CD4-positive, alpha-beta T cell (primary cell): ENCODE measurements at places on chromosomes 16 and 17. TPM values are rescaled to one million over a fixed set of nuclear protein-coding genes. Genes with fewer than 3 reads are reported as not detected.

DNA sequence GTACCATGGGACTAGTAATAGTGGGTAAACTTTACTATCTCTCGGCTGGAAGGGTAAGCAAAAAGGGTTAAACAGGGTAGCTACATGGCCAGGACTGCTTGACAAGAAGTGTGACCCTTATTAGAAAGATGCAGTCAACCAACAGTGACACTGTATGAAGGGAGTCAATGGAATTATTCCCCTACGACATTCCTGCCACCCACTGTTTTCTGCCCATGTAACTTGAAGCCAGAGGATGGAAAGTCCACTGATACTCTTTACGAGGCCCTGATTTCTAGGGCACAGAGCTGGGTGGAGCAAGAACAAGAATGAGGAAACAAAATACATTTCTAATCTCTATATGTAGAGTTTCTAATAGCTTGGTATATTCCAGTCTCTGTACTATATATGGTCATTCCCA lies 1102.5 kb downstream of the CDH11 start:
- no peaks in the 10 kb centered on the region for H3K4me1 ChIP-seq
- H3K27ac ChIP-seq: no peak overlapping the region
- no peak for DNase-seq
- H3K36me3 ChIP-seq: no peaks in the 10 kb centered on the region
- no peaks in the 10 kb centered on the region for H3K27me3 ChIP-seq

DNA sequence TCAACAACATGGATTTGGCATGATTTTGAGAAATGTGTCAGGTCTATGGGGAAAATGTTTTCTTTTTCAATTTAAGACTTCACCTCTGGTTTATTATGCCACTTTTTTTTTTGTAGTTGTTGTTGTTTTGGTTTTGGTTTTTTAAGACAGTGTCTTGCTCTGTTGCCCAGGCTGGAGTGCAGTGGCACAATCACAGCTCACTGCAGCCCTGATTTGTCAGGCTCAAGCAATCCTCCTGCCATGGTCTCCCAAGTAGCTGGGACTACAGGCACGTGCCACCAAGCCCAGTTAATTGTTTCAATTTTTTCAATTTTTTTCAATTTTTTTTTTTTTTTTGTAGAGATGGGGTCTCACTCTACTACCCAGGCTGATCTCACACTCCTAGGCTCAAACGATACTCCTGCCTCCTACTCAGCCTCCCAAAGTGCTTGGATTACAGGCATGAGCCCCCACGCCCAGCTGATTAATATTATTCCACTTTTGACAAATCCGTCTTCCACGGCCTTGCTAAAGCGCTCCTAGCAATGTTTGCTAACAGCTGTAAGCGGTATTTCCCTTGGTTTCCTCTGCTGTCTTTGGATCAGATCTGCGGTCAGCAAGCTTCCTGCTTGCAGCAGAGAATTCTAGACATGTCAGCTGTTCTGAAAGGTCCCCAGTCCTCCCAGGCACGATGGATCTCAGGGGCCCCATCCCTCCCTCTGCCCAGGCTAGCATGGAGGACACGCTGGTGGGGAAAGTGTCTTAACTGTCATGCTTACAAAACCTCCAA lies 7.0 kb upstream of the MILR1 start:
- peak overlapping the region; percentile 32 for H3K4me3 ChIP-seq
- peak; percentile 5 for DNase-seq
- H3K27ac ChIP-seq: peak overlapping the region; percentile 53
- H3K36me3 ChIP-seq: no peaks in the 10 kb centered on the region
- H3K27me3 ChIP-seq: no peaks in the 10 kb centered on the region

DNA sequence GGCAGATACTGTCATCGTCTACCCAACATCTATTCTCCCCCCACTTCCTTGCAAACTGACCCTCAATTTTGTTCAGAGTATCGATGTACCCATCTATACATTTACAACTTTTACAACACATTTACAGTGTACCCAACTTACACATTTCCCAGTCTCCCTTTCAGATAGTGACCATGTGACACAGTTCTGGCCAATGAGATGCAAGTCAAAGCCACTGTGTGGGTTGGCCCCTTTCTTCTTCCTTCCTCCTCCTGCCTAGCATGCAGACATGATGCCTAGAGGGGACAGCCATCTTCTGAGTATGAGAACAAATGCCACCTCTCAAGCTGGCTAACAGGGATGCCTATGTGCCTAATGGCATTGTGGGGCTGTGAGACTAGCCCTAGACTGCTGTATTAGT lies 11.3 kb upstream of the NFAT5 start:
- no peak overlapping the region for H3K27ac ChIP-seq
- H3K4me1 ChIP-seq: peaks cover 10% of the 10 kb centered on the region
- H3K36me3 ChIP-seq: no peaks in the 10 kb centered on the region
- H3K4me3 ChIP-seq: no peak overlapping the region

GRCh38 chr16:16166085-16166484 lies 57.2 kb downstream of the ABCC6 start:
- no peak overlapping the region for H3K4me3 ChIP-seq
- no peaks in the 10 kb centered on the region for H3K27me3 ChIP-seq
- H3K4me1 ChIP-seq: no peaks in the 10 kb centered on the region
- no peak overlapping the region for H3K27ac ChIP-seq
- no peaks in the 10 kb centered on the region for H3K36me3 ChIP-seq

DNA sequence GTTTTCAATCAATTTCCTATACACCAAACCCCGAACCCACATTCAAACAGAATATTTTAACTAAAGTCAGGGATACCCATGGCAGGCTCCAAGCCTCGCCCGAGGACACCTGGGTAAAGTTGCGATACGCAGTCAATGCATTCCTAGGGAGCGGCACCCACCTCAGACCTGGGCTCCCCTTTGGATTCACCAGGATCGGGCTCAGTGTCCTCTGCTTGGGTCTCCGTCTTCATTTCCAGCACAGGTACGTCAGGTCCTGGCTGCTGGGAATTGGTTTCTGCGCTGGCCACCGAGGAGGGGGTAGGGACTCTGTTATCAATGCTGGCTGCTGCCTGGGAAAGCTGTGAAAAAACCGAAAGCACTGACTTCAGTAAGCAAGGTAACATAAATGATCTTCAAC lies 51.7 kb upstream of the TRAP1 start:
- H3K27ac ChIP-seq: no peak overlapping the region
- no peak for DNase-seq
- H3K4me1 ChIP-seq: no peaks in the 10 kb centered on the region
- H3K27me3 ChIP-seq: no peaks in the 10 kb centered on the region
- no peak overlapping the region for H3K4me3 ChIP-seq
- H3K36me3 ChIP-seq: peaks cover 93% of the 10 kb centered on the region

- H3K27ac ChIP-seq: no peak overlapping the region
- H3K36me3 ChIP-seq: no peaks in the 10 kb centered on the region
- no peaks in the 10 kb centered on the region for H3K27me3 ChIP-seq
- DNase-seq: no peak
- no peak overlapping the region for H3K4me3 ChIP-seq
- H3K4me1 ChIP-seq: no peaks in the 10 kb centered on the region
These were observed 87.7 kb downstream of the MYH10 start for GRCh38 chr17:8542599-8543502.

Gene MC1R
- 6.7 TPM for total RNA-seq

Gene ZNF821
- 17.3 TPM for total RNA-seq

Gene MYL11
- 0.95 TPM for total RNA-seq

Gene HBQ1
- total RNA-seq: not detected

Gene SMPD3
- total RNA-seq: 0.89 TPM

Gene GPRC5C
- total RNA-seq: not detected

Gene ACSM5
- not detected for total RNA-seq
